Left ventricle myocardium inferior (tissue), 1 donor: ENCODE measurements at places on chromosomes 7 and 10. TPM values are rescaled to one million over a fixed set of nuclear protein-coding genes. Genes with fewer than 3 reads are reported as not detected.

DNA sequence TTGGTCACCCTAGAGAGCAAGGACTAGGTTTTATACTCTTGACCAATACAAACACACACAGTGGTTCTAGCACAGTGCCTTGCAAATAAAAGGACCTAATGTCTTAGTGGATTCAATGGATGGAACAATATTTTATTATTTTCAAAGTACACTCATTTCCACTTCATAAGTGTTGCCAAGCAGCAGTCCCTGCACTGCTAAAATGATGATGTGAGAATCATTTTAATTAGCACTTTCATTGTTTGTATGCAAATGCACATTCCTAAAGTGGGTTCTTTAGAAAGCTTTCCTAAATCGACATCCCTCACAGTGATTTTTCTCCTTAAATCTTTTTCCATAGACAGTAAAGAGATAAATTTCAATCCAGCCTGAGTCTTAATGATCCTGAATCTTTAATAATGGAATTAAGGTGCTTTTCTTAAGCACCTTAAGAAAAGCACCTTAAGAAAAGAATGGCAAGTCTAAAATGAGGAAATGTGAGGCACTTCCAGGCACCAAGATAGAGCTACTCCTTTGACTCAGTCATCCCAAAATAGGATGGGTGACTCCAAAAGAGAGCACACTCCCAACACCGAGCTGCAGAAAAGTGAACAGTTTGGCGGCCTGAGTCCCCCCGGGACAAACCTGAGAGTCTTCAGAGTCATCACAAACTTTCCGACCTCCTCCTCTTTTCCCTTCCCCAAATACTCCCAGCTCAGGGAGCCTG lies 84.5 kb downstream of the SORBS1 start:
- DNase-seq: no peak

DNA sequence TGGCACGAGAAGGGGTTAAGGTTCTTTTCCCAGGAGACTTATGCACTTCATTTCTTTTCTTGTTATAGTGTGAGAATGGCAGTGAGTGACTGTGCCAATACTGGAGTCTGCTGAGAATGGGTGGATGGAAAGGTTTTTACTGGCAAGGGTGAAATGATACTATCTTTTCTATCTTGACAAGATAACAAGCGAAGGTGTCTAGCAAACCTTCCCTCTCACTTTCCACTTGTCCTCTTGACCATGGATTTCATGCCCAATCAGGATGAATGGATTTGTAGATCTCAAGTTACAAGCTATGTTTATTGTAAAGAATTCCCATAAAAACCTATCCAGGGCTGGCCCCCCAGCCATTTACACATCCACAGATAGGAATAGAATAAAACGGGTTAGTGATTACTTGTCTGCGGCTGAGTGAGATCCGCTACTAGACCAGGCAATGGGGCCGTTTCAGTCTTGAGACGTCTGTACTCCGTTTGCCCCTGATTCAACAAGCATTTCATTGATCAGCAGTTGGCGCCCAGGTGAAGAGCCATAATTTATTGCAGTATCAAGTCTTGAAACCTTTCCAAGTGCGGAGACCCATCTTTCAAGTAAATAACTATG lies 152.6 kb downstream of the PRKCQ start:
- no peak for DNase-seq

GRCh38 chr10:51436805-51437204 lies 262.6 kb downstream of the CSTF2T start:
- no peak for DNase-seq

DNA sequence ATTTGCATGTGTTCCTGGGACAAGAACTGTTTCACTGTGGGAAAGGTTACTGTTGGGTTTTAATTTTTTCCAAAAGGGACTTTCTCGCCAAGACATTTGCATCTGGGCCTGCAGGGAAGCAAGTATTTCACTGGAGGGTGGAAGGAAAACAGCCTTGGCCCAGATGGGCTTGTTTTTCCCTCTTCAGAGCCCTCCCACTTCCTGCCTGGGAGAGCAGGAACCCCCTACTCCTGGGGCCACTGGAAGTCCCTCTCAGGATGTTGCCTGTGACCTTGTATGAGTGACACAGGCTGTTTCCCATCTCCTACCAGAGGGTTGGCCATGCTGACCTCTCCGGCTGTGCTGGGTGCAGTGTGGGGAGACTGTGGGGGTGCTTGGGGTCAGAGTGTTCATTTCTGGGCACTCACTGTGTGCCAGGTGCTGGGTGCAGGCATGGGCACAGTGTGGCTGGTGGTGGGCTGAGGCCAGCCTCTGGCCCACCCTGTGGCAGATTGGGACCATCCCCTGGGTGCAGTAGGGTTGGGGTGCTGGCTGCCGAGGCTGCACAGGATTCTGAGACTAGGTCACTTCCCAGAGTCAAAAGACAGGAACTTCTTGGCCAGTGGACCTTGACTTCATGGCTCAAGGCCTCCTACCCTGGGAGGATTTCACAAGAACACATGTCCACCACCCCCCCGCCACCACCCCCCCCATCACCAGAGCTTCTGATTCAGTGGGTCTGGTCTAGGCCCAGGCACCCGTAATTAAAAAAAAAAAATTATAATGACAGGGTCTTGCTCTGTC lies 10.2 kb downstream of the TSPAN15 start:
- DNase-seq: no peak

Gene TRIM50
- 0.33 TPM for total RNA-seq

DNA sequence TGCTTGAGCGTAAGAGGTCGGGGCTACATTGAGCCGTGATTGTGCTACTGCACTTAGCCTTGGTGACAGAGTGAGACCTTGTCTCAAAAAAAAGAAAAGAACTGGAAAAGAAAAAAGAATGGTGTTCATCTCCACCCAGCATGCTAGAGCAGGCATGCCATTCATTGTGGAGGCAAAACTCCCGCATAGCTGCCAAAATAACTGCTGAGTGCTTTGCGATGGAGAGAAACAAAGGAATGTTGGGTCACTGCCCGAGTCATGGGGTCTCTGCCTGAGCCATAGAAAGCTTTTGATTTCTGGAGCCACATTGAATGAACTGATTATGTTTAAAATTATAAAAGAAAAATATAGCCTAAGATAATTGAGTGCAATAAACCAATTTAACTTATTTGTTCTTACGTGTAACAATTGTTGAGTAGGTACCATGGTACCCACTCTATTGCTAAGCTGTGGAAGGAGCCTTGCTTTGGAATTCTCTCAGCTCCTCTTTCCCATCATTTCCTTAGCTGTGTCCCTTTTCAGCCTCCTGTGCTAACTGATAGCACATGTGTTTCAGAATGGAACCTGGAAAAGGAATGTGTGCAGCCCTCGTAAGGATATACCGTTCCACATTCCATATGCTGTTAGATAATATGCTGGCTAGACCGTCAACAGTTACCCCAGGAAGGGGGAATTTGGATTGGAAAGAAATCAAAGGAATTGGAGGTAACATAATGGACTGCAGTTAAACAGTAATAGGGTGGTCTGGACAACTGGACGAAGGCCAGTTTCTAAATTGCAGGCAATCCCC lies 99.0 kb downstream of the KIAA1217 start:
- DNase-seq: peak; percentile 35

- peak; percentile 45 for DNase-seq
These were observed 13.0 kb downstream of the MXI1 start for GRCh38 chr10:110220398-110220797.
